ENCODE measurements at places on chromosomes 16 and 17. TPM values are rescaled to one million over a fixed set of nuclear protein-coding genes. Genes with fewer than 3 reads are reported as not detected.

Gene CA7
- total RNA-seq: not detected

Gene KRTAP16-1
- not detected for total RNA-seq

Gene FA2H
- total RNA-seq: not detected

Gene TBC1D3E
- total RNA-seq: not detected

Data from posterior vena cava (tissue), 2 donors.